ENCODE measurements at places on chromosomes 5 and 9.

DNA sequence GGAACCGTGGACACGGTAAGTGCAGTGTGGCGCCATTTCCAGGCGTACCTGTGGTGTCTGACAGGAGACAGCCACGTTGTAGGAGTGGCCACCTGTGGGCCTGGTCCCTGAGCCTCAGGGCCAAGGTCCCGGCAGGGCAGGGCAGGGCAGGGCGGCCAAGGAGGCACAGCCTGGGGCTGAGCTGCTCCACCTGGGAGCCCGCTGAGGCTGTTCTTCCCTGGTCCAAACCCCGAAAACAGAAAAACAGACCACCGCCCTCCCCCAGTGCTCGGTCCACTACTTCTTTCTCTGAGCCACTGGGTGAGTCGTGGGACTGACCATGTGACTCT, 8.6 kb downstream of the PMPCA start:
- no peak for DNase-seq

GRCh38 chr5:9124071-9124470, 421.8 kb downstream of the SEMA5A start:
- DNase-seq = no peak

GRCh38 chr9:24385077-24385476, 160.6 kb downstream of the IZUMO3 start:
- no peak for DNase-seq

DNA sequence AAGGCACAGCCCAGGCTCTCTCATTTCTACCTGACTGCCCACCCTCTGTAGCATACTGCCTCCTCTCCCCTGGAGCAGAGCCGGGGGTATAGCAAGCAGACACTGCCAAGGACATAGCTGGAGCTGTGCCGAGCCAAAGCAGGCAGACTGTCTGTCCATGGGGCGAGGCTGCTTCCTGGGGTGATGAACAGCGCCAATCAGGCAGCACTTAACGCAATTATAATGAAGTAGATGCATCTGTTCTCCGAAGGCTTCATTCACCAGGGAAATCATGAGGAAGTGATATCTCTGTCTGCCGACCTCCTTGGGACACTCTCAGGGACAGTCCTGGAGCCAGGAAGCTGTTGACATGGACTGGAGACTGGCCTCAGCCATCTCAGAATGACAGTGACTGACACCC, 230.7 kb downstream of the ASTN2 start:
- DNase-seq = no peak

All from thoracic aorta (tissue), 2 donors.